ENCODE measurements at places on chromosomes 2 and 18.

DNA sequence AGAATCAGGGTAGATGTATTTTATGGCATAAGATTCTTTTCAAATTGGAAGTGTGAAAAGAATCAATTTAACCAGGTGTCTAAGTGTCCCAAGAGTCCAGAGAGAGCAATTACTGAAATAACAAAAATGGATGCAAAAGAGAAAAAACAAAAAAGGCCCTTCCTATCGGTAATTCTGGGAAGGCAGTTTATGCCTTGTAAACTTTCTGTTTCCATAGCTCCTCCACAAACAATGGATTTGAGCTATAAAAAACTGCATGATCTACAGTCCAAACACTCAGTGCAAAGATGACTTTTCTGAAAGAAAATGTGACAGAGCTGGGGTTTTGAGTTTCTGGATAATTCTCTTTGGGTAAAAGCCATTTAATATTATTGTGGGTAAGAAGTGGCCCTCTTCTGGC lies 366.1 kb downstream of the EN1 start:
- DNase-seq: no peak

DNA sequence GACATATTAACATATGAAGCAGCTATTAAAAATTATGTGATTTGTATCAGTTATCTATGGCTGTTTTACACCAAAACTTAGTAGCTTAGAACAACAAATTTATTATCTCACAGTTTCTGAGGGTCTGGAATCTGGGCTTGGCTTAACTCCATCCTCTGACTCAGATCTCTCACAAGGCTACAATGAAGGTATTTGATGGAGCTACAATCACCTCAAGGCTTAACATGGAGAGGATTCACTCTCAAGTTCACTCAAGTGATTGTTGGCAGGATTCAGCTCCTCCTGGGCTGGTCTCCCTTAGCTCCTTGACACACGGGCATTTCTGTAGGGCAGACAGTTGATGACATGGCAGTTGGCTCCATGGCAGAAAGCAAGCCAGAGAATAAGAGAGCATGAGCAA lies 133.0 kb upstream of the SLC14A2 start:
- DNase-seq: no peak

GRCh38 chr2:65379721-65380171 lies 52.7 kb downstream of the SPRED2 start:
- DNase-seq: no peak

- no peak for DNase-seq
These were observed 190.8 kb downstream of the FTCDNL1 start for GRCh38 chr2:199660167-199660566.

- no peak for DNase-seq
These were observed 145.7 kb upstream of the GLI2 start for GRCh38 chr2:120589771-120590608.

GRCh38 chr2:33019796-33020195 lies 73.0 kb downstream of the LTBP1 start:
- no peak for DNase-seq

DNA sequence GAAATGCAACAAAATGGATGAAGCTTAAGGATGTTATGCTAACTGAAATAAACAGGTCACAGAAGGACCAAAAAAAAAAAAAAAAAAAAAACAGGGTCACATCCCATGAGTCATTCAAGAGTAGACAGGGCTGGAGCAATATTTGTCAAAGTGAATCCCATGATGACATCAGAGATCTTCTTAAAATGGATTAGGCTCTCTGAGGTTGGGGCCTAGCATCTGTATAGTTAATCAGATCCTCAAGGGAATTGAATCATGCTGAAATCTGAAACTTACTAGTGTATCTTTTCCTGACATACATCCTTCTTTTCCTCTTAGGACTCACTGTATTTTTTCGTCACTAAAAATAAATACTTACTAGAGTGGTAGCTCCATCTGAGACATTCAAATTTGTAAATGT lies 380.6 kb upstream of the NXPH2 start:
- DNase-seq: peak; percentile 2

DNA sequence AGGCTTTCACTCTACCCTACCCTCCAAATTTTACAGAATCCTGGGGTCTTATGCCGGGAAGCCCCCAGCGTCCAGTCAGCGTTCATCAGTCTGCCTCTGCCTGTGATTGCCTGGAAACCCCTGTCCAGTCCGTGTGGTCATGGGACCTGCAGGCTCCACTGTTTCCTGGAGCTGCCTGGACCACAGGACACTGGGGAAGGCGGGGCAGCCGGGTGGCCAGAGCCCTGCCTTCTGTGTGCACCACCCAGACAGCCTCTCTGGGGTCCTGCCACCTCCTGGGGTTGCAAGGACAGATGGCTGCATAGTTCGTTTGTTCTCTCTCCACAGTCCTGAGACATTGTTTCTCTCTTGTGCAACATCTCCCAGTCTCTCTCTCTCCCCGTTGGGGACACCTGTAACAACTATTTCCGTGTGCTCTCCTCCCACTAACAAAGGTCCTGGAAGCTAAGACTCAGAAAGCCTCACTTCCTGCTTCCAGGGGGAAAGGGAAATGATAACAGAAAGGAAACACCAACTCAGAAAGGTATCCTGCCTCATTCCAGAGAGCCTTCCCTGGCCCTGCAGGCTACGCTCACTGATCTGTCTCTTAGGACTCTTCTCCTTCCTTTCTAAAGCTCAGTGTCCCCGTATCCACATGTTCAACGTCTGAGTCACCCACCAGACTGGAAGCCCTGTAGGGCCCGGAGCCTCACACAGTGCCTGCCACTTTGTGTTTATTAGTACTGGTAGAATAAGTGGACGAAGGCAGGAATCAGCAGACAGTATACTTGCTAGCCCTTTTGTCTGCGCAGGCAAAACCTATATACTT lies 192.8 kb upstream of the RAB12 start:
- DNase-seq: peak; percentile 20

- DNase-seq: no peak
These were observed 10.2 kb downstream of the ZBTB14 start for GRCh38 chr18:5285326-5285725.

GRCh38 chr2:51994123-51994763 lies 962.3 kb upstream of the NRXN1 start:
- DNase-seq: no peak

- DNase-seq: no peak
These were observed 564.2 kb downstream of the TSN start for GRCh38 chr2:122319539-122320132.

- DNase-seq: peak; percentile 97
These were observed 22.3 kb upstream of the RHOB start for GRCh38 chr2:20424300-20425290.

GRCh38 chr2:197416268-197416667 lies 18.6 kb downstream of the SF3B1 start:
- DNase-seq: no peak

DNA sequence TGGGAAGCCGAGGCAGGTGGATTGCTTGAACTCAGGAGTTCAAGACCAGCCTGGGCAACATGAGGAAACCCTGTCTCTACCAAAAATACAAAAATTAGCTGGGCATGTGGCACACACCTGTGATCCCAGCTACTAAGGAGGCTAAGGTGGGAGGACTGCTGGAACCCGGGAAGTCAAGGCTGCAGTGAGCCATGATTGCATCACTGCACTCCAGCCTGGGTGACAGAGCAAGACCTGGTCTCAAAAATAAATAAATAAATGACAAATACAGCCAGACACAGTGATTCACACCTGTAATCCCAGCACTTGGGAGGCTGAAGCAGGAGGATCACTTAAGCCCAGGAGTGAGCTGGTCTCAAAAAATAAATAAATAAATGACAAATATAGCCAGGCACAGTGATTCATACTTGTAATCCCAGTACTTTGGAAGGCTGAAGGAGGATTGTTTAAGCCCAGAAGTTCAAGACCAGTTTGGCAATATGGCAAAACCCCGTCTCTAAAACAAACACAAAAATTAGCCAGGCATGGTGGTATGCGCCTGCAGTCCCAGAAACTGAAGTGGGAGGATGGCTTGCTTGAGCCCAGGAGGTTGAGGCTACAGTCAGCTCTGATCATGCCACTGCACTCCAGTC lies 6.2 kb downstream of the KANSL3 start:
- peak; percentile 82 for DNase-seq

DNA sequence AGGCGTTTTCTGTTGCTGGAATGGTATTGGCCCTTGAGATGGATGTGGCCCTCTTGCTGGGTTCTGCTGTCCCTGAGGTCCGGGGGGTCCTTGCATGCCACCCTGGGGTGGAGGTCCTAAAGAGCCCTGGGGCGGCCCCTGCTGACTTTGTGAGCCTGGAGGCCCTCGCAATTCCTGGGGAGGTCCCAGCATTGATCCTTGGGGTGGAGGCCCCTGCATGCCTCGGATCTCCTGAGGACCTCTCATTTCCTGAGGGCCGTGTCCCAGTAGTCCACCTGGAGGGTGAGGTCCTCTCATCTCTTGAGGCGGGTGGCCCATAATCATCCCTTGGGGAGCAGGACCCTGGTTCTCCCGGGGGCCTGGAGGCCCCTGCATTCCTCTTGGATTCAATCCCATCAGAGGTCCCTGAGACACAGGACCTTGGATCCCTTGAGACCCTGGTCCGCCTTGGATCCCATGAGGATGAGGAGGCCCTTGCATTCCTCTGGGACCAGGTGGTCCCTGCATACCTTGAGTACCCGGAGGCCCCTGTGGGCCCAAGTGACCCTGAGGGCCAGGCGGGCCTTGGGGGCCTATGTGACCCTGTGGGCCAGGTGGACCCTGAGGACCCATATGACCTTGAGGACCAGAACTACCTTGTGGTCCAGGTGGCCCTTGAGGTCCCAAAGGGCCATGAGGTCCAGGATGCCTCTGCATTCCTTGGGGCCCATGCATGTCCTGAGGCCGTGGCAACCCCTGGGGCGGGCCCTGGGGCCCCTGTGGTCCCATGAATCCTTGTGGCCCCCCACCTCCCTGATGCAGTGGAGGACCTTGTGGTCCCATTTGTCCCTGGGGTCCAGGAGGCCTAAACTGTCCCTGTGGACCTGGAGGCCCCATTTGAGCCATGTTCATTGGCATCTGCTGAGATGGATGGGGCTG lies 18.3 kb downstream of the SFT2D3 start:
- no peak for DNase-seq

DNA sequence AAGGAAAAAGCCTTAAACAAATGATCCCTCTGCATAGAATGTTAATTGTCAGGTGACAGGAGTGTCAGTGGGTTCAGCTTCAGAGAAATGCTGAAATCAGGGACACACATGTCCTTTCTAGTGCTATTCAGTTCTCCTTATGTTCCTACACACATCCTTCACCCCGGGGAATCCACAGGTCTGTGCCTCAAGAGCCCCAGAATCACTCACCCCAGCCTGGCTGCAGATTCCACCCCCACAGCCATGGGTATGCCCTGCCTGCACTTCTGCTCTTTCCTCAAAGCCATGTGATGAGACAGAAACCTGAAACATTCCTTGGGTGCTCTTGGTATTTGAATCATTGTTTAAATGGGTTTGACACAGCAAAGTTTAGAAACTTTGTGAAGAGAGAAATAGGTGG lies 27.4 kb upstream of the FZD7 start:
- DNase-seq: no peak

GRCh38 chr2:201901786-201902185 lies 95.4 kb downstream of the CDK15 start:
- no peak for DNase-seq

- no peak for DNase-seq
These were observed 4.2 kb downstream of the CAPN10 start for GRCh38 chr2:240590681-240591111.

DNA sequence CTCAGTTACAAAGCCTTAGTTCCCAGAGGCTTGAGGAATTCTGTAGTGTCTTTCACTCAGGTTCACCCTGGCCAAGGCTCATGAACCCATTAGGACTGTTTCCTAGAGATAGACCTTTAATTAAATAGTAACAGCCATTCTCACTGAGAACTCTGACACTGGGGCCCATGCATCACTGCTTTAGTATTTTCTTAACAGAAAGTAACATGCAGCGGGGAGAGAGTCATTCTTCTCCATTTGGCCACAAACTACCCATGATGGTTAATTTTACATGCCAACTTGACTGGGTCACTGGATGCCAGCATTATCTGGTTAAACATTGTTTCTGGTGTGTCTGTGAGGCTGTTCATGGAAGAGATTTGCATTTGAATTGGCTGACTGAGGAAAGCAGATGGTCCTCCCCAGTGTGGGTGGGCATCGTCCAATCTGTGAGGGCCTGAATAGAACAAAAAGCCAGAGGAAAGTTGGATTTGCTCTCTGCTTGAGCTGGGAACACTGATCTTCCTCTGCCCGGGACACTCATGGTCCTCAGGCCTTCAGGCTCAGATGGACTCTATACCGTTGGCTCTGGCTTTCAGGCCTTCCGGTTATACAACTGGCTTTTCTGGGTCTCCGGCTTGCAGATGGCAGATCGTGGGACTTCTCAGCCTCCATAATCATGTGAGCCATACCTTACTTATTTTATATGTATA lies 5.6 kb upstream of the CPLX4 start:
- DNase-seq: no peak

- no peak for DNase-seq
These were observed 134.2 kb downstream of the DTNB start for GRCh38 chr2:25539136-25539535.

- DNase-seq: no peak
These were observed 3.3 kb upstream of the MSTN start for GRCh38 chr2:190065839-190066238.

DNA sequence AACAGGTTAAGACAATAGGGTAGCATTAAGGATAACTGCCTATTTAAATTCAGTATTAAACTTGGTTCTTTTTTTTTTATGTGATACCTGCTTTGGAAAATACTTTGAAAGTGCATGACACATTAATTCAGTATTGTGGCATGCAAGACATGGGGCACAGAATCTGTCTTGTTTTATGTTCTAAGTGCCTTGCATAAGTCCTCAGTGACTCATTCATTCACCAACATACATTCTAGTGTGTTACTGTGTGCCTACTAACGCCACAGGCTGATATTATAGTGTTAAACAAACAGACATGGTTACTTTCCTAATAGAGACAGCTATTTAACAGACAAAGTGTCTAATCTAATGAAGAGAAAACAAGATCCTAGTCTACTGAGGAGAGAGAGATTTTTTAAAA lies 91.7 kb downstream of the GCA start:
- DNase-seq: peak; percentile 36

- DNase-seq: peak; percentile 75
These were observed 36.3 kb downstream of the MOGAT1 start for GRCh38 chr2:222707689-222708273.

- DNase-seq: peak; percentile 8
These were observed 89.7 kb downstream of the LRP1B start for GRCh38 chr2:142041105-142041504.

DNA sequence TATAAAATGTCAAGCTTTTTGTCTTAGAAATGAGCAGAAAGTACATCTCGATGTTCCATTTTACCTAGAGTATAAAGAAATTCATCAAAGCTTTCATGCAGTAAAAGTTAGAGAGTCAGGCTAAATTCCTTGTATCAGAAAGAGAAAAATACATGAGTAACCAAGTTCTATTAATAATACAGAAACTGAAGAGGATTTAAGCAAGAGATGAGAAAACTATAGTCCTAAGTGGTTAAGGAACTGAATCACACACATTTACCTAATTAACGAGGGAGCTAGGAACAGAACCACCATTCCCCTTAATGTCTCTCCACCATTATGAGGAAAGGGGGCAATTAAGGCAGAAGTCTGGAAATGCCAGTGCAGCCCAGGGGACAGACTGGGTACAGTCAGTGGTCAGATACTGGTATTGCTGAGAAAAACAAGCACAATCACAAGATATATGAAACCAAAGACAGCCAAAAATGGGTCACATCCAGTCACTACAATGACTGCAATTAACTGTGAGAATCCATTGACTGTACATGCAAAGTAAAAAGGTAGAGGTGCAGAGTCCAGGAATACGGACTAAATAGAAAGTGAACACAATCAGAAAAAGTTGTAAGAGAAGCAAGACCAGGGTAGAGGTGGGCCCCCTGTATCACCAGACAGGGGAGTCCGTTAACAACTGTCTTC lies 23.9 kb downstream of the MAP4K3 start:
- peak; percentile 44 for DNase-seq
